ENCODE measurements at places on chromosomes 12 and 14.

GRCh38 chr12:93813186-93813585 is 136.0 kb downstream of the CRADD start:
- no peak for DNase-seq

DNA sequence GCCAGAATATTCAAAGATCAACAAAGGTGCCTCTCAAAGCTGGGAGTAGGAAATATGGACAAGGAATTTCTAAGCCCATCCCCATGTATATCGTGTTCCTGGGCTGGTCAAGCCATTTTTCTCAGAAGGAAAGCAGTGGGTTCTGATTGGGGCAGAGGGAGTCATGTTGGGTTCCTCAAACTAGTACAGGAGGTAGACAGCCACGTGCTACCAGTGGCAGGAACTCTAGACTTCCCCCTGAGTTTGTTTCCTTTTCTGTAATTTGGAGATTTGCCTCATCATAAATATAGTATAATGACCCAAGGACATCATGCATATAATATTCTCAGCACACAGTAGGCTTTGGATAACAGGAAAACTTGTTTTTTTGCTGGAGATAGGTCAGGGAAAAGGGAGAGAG is 16.4 kb upstream of the PLEKHH1 start:
- no peak for DNase-seq

DNA sequence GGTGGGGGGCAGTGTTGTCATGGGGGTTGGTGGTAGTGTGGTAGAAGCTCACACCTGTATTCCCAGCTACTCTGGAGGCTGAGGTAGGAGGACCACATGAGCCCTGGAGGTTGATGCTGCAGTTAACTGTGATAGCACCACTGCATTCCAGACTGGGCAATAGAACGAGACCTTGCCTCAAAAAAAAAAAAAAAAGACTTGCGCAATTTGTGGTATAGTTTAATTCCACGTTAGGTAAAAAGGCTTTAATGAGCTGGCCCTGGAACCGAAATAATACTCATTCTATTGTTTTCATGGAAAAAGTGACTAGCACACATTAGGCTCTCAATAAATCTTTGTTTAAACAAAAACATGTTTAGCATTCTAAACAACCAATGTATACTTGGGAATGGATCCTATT is 25.4 kb upstream of the NAP1L1 start:
- DNase-seq: no peak

DNA sequence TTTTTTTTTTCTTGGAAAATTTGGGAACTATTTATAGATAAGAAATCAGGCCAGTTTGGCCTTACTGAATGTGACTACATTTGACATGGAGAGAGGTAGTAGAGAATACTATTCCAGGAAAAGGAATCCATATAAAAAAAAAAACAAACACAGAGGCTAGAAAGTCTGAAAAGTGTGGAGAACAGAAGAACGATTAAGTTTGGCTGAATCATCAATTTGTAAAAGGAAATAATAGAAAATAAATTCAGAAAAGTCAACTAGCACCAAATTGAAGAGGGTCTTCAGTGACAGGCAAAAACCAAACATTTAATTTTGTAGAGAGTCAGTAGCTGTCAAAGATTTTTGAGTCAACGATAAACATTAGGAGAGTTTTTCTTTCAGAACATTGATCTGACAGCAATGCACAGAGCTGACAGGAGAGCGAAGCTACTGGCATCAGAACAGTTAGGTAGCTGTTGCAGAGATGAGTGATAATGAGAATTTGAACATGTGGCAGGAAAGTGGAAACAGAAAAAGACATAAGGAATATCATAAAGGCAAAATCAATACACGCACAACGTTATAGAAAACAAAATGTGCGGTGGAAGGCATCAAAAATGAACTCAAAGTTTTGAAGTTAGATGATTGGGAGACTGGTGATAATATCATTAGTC is 241.2 kb downstream of the SOX5 start:
- DNase-seq: no peak

DNA sequence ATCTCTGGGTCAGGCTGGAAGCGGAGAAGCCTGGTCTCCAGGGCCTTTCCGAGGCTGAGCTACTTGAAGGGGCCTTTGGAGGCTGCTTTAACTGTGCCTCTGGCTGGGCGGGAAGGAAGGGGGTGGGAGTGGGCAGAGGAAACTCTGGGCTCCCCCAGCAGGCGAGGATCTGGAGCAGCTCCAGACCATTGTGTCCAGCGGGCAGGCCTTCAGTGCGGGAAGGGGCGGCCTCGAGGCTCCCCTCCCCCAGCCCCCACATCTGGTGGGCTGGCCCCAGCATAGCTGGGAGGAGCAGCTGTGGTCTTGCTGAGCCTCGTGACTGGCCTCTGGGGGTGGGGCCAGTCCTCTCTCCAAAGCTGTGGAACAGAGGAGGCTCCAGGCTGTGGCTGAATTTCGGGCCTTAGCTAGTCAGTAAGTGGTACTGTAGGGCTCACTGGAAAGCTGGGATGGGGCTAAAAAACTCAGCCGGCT is 3.4 kb downstream of the TAMALIN start:
- peak; percentile 74 for DNase-seq

GRCh38 chr12:14554281-14555007 is 13.2 kb downstream of the PLBD1 start:
- peak; percentile 94 for DNase-seq

- DNase-seq: peak; percentile 46
Measured at GRCh38 chr12:47773858-47774580, 981 bp downstream of the SLC48A1 start.

DNA sequence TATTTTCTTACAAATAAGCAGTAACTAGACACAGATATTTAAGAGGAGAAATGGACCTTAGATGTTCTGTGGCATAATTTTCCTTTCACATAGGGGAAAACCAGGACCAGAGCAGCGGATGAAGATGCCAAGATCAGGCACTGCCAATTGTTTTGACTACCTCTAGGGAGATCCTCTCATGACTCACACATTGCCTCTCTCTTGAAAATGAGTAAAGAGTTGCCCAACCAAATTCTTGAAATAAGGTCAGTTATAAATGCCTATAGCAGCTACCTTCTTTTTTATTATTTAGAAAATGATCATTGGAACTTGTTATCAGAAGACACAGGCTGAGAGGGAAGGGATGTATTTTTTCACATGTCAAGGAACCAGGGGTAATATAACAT is 263.4 kb upstream of the PLEKHG7 start:
- no peak for DNase-seq
